ENCODE measurements at places on chromosomes 13 and 19. TPM values are rescaled to one million over a fixed set of nuclear protein-coding genes. Genes with fewer than 3 reads are reported as not detected.
A peak's percentile ranks its signal among the peaks of the same experiment; 100 is the strongest.

The GSX1 gene
- polyA plus RNA-seq: not detected

The ZNF547 gene
- 7.3 TPM for polyA plus RNA-seq

The NCR1 gene
- polyA plus RNA-seq: 0.37 TPM

DNA sequence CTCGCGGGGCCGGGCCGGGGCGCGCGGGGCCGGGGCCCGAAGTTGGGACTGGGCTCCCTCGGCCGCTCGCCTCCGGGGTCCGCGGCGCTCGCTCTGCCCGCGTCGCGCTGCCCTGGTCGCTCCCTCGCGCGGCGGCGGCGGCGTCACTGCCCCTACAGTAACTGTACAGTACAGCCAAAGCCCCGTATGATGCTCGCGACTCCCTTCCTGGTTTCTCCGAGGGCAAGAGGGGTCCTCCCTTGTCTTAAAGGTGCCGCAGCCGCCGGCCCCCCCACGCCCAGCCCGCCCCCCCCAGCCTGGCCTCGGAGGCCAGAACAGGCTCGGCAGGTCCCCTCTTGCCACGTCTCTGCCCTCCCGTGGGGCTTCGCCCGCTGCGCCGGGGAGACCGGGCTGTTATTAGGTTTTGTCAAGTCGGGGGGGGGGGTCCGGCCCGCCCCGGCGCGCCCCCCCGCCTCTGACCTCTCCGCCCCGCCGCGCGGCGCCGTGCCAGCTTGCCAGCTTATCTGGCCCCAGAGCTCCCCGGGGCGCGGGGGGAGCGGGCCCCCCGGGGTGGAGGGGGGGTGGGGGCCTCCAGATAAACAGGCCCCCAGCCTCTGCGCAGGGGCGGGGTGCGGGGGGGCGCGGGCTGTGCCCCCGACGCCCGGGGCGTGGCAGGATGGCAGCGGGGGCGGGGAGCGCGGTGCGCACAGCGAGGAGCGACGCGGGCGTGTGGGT lies at the start of gene ZBTB7A:
ZBTB7A (minus strand) TSS at position 218 of the 714 bp plus-strand sequence. CDS start 11,667 bp downstream, outside the sequence.
- no peak for DNase-seq

GRCh38 chr19:45141203-45141900 lies 19.4 kb downstream of the NKPD1 start:
- no peak for DNase-seq

DNA sequence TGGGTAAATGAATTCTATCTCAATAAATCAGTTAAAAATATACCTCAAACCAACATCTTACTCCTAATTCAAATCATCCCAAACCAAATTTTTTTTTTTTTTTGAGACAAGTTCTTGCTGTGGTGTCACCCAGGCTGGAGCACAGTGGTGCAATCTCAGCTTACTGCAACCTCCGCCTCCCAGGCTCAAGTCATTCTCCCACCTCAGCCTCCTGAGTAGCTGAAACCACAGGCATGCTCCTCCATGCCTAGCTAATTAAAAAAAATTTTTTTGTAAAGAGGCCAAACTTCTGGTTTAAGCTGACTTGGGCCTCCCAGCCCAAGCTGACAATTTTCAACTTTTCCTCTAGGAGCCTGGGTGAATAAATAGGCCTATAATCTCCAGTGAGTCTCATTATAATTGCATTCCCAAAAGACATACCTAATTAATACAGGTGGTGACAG lies 22.1 kb upstream of the OLFM2 start:
- DNase-seq: no peak

DNA sequence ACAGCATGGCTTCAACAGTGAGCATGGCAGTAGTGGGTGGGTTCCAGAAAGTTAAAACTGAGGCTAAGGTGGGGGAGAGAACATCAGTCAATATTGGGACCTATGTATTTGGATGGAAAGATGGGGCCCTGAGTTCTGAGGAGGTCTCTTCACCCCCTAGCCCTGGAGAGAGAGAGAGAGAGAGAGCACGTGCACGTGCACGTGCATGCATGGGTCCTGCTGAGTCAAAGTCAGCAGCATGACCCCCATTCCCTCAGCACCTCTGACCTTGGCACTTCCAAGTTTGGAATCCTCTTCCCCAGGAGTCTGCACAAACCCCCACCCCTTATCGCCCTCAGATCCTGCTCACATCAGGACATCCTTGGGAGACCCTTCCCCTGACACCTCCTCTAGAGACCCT lies 32.5 kb upstream of the CEACAM1 start:
- no peak for DNase-seq

DNA sequence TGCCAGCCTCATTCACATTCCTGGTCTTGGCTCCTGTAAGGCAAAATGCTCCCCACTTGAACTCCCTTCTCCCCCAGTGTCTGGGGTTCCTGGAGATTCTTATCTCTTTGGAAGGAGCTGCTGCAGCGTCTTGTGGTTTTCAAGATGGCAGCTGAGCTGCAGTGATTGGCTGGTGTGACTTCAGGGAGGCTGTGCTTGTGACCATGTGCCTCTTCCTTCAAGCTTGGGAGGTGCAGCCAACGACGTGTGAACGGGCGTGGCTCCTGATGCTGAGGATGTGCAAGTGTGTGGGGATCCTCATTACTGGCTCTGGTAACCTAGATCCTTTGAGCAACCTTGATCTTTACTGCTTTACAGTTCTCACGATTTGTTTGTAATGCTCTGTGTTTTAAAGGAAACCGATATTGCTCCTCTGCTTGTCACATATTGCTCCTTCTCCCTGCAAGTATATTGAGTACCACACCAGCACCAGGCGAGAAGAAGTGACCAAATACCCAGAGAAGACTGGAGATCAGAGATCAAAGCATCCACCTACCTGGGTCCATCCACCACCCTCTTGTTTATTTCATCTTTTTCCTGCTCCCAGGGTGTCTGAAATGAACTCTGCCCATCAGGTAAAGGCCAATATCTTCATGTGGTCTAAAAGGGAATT lies 208.5 kb downstream of the FGF9 start:
- DNase-seq: no peak

- DNase-seq: no peak
These were observed 15.2 kb downstream of the NDFIP2 start for GRCh38 chr13:79496188-79496587.

DNA sequence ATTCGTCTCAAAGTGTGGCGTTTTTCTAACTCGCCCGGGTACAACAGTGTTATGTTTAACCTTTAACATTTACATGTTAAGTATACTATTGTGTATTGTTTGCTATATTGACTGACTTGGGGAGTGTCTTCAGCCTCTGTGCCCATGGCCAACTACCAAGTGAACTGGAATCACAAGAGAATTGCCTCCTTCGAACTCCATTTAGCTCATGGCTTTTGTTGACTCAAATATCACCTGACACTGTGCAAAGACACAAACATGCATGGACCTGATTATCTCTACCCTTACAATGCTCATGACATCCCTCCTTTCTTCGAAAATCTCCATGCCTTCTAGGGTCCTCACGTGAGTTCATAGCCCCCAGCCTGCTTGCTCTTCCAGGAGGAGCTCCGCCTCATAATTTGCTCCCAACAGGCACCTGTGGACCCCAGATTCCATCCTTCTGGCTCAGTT lies 704 bp downstream of the ZNF814 start:
- DNase-seq: peak; percentile 14

DNA sequence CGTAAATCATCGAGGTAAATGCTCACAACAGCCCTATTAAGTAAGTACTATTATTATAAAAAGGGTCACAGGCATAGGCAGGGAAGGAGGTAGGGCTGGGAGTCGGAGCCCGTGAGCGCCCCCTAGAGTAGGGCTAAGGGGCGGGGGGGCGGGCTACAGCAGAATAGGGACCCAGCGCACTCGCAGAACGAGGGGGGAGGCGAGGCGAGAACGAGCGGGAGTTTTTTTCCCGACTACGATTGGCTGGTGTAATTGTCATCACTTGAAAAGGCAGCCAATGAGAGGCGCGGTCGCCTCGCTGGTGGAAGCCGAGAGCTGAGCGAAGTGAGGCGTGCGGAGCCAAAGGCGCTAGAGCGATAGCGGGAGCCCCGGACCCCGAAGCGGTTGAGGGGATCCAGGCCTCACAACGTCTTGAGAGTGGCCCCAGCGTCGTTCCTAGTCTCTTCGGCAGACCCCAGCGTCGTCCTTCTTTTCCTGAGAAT lies 24.2 kb downstream of the KEAP1 start:
- peak; percentile 84 for DNase-seq

GRCh38 chr13:89708013-89708412 lies 1639.5 kb upstream of the MIR17HG start:
- no peak for DNase-seq

GRCh38 chr13:39494006-39494405 lies 109.0 kb downstream of the LHFPL6 start:
- DNase-seq: no peak

DNA sequence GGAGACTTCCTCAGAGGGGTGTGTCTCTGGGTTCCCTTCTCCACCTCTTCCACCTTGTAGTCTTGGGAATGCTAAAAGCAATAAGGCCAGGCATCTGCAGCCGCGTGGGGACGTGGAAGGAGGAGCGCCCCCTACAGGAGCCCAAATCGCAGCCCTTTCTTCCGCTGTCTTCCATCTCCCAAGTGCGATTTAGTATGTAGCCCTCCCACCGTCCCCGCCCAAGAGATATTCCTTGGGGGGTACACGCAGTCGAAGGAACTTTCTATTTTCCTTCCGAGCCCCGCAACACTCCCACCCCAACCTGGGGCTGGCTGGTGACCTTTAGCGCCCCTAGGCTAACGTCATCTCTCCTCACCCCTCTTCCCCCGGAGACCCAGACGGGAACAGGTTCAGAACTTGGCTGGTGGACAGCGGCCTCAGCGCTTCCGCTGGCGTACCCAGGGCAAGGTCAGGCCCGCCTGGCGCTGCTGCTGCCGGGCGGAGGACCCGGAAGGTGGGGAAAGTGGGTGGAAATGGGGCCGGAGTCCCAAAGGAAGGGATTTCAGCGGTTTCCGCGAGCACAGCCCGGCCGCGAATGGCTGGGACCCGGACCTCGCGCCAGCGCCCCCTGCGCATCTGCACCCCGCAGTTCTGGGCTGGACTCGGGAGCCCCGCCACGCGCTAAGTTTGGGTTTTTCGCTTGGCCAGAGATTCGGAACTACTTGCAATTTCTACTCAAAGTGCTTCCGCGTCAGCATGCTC lies 2.1 kb upstream of the PCDH8 start:
- peak; percentile 71 for DNase-seq

DNA sequence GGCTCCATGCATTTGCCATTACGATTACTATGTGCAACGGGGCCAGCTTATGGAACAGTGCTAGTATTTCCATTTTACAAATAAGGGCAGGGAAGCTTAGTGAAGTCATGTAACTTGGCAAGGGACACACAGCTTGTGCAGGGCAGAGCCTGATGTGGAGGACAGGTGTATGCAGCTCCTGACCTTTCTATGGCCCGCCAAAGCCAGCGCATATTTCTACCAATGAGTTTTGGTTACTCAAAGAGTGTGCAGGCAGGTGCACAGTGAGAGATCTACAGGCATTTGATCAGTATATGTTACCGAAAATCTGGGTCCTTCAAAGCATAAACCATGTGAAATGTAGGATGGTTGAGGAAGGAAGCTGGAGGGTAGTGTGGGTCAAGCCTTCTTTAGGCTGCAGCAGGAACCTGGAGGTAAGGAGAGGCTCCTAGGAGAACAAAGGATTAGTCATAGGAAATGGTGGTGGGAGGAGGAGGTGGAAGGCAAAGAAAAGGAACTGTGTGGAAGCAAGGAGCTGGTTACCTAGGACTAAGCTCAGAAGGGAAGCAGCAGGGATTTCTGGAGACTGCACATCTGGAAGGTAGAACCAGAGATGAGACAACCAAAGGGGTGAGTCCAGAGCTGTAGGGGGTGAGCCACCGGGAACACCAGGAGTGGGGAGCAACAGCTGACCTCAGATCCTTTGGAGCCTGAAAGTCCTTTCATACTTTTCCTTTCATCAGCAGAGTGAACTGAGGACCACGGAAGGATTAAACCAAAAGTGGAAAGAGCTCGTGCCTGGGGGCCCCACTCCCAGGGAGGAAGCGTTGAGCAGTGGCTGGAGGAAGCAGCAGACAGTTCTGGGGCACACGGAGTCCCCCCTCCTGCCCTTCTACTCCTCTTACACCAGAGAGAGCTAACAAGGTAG lies 4.2 kb upstream of the PDX1 start:
- DNase-seq: no peak

Data from left kidney (tissue), 8 donors.